Fibroblast of the aortic adventitia (primary cell): ENCODE measurements at places on chromosomes 3 and 15. TPM values are rescaled to one million over a fixed set of nuclear protein-coding genes. Genes with fewer than 3 reads are reported as not detected.

Gene BNIP2
- total RNA-seq = 107 and 408 TPM in 2 replicates

Gene SQOR
- total RNA-seq = 79.5 and 101 TPM in 2 replicates

Gene SMCO1
- total RNA-seq = not detected in 2 replicates

Gene LSG1
- 30.6 and 41.9 TPM in 2 replicates for total RNA-seq

Gene SCN11A
- total RNA-seq = under 0.01 and 0.25 TPM in 2 replicates

Gene ZNF80
- total RNA-seq = not detected in 2 replicates

Gene WNT7A
- not detected in 2 replicates for total RNA-seq

Gene POTEB2
- total RNA-seq = not detected in 2 replicates

Gene IQCF5
- not detected in 2 replicates for total RNA-seq

Gene SCG5
- total RNA-seq = 11.7 and 16.7 TPM in 2 replicates

Gene ELL3
- 2.1 and 4.9 TPM in 2 replicates for total RNA-seq

Gene FBLN2
- total RNA-seq = 452 and 600 TPM in 2 replicates

Gene CDHR4
- 0.09 TPM in 1 of 2 replicates, not detected in the other for total RNA-seq

Gene CCR9
- not detected in 2 replicates for total RNA-seq

Gene SPTBN5
- 0.18 and 0.57 TPM in 2 replicates for total RNA-seq

Gene SCG3
- not detected in 2 replicates for total RNA-seq
